ENCODE measurements at places on chromosomes 16 and 17. TPM values are rescaled to one million over a fixed set of nuclear protein-coding genes. Genes with fewer than 3 reads are reported as not detected.

GRCh38 chr16:16150117-16150877 lies 73.0 kb downstream of the ABCC6 start:
- H3K27me3 ChIP-seq, result no peaks in the 10 kb centered on the region
- no peak for DNase-seq
- 0 out of 2 replicates have a peak overlapping the region, but pooled peaks have one; percentile 23 for H3K27ac ChIP-seq
- no peak overlapping the region for H3K4me3 ChIP-seq
- H3K36me3 ChIP-seq, result no peaks in the 10 kb centered on the region
- H3K4me1 ChIP-seq, result peaks cover 3% of the 10 kb centered on the region

The HS3ST3B1 gene
- total RNA-seq, result 13.1 TPM

GRCh38 chr17:61418449-61418848 lies 18.8 kb downstream of the TBX2 start:
- H3K27me3 ChIP-seq, result peaks cover 64% of the 10 kb centered on the region
- H3K4me1 ChIP-seq, result peaks cover 6% of the 10 kb centered on the region
- no peak overlapping the region for H3K27ac ChIP-seq

- peak overlapping the region; percentile 84 for H3K4me3 ChIP-seq
- peaks cover 36% of the 10 kb centered on the region for H3K4me1 ChIP-seq
- DNase-seq, result no peak
Measured at GRCh38 chr17:34578656-34579016, 746 bp upstream of the TMEM132E start.

The NPIPA5 gene
- 9.1 TPM for total RNA-seq

DNA sequence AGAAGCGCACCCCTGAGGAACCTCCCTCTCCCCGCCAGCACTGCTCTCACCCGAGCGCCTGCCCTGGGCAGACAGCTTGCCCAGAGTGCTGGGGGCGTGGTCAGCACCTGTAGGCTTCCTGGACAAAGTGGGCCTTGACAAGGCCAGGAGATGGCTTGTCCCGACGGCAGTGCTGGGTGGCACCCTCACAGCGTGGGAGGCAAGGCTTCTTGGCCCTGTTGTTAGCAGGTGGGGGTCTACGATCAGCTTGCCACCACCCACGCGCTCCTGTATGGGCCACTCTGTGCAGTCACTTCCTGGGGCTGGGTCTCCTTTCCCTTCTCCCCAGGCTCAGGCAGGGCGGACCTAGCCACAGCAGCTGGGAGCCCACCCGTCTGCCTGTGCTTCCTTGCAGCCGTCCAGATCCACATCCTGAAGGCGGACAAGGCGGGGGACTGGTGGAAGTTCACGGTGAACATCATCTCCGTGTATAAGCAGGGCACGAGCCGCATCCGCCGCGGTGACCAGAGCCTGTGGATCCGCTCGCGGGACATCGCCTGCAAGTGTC lies 218.0 kb downstream of the NTN1 start:
- peak overlapping the region; percentile 66 for H3K4me3 ChIP-seq
- no peaks in the 10 kb centered on the region for H3K36me3 ChIP-seq
- no peak for DNase-seq
- H3K27me3 ChIP-seq, result peaks cover 17% of the 10 kb centered on the region
- H3K27ac ChIP-seq, result no peak overlapping the region
- peaks cover 39% of the 10 kb centered on the region for H3K4me1 ChIP-seq

DNA sequence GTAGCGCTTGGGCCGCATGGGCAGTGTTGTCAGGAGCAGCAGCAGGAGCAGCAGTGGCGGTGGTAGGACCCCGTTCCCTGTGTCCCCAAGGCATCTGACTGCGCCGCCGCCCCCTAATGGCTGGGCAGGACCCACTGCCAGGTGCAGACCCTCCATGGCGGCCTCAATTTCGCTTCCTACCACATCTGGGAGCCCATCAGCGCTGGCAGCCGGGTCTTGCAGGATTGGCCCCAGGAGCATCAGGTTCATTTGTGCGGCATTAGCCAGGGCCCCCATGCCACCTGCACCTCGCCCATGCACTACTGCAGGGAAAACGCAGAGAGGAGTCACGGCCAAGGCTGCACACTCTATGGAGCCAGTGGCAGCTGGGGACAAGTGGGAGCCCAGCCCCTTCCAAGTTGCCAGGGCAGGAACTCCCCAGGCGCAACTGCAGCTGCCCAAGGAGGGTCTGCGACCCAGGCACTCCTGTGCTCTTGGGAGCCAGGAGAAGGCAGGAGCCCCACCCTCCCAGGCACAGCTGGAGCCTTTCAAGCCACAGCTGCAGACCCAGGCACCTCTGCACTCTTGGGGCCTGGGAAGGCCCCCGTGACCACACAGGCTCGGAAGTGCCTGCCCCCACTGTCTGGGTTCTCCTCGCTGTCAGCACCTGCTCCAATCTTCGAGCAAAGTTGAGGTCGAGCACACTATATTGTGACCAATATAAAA lies 594.2 kb downstream of the KCNJ18 start:
- no peak for DNase-seq
- H3K4me3 ChIP-seq, result no peak overlapping the region
- H3K4me1 ChIP-seq, result no peaks in the 10 kb centered on the region
- peaks cover 22% of the 10 kb centered on the region for H3K36me3 ChIP-seq
- H3K27me3 ChIP-seq, result no peaks in the 10 kb centered on the region

DNA sequence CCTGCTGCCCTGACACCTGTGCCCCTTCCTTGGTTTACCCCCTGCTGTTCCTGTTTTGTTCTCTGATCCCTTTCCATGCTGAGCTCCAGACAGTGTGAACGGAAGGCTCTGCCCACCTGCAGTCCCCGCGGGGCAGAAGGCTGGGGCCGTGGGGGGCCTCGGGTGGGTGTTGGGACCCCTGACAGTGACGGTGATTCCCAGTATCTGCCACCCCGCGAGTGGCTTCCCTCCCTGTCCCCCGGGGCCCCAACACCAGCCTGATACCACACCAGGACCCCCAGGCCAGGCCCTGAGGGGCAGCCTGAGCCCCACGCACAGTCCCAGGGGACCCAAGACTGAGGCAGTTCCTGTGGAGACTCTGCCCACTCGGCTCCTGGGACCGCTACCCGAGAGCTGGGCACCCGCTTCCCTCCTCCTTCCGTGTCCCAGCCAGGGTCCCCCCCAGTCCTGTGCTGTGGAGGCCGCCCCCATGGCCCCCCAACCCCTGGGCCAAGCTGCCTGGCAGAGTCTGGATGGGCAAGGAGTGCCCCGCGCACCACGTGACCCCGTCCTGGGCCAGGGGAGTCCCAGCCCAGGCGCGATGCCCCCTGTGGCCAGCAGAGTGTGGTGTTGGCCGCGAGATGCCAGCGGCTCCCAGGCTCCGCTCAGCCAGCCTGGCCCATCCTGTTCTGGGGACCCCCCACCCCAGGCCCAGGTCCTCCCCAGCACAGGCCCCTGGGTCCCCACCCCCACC lies 10.0 kb upstream of the C1QTNF8 start:
- no peak overlapping the region for H3K4me3 ChIP-seq
- no peaks in the 10 kb centered on the region for H3K4me1 ChIP-seq
- peak; percentile 86 for DNase-seq
- no peak overlapping the region for H3K27ac ChIP-seq
- H3K27me3 ChIP-seq, result peaks cover 13% of the 10 kb centered on the region

GRCh38 chr17:71975331-71975801 lies 145.5 kb upstream of the SOX9 start:
- no peak overlapping the region for H3K27ac ChIP-seq
- no peak for DNase-seq
- no peaks in the 10 kb centered on the region for H3K36me3 ChIP-seq
- no peak overlapping the region for H3K4me3 ChIP-seq
- peaks cover 7% of the 10 kb centered on the region for H3K4me1 ChIP-seq

The SEZ6L2 gene
- 64.2 TPM for total RNA-seq

The CD68 gene
- total RNA-seq, result 0.72 TPM

The DPEP3 gene
- 2.7 TPM for total RNA-seq

- no peaks in the 10 kb centered on the region for H3K27me3 ChIP-seq
- H3K36me3 ChIP-seq, result peaks cover 3% of the 10 kb centered on the region
- no peak overlapping the region for H3K27ac ChIP-seq
- peaks cover 6% of the 10 kb centered on the region for H3K4me1 ChIP-seq
- DNase-seq, result no peak
- no peak overlapping the region for H3K4me3 ChIP-seq
Measured at GRCh38 chr16:10770907-10771306, 27.3 kb downstream of the NUBP1 start.

- no peaks in the 10 kb centered on the region for H3K27me3 ChIP-seq
- no peak overlapping the region for H3K4me3 ChIP-seq
- no peak for DNase-seq
- H3K36me3 ChIP-seq, result no peaks in the 10 kb centered on the region
Measured at GRCh38 chr17:70086516-70086915, 11.5 kb downstream of the KCNJ16 start.

The SLC13A2 gene
- not detected for total RNA-seq

DNA sequence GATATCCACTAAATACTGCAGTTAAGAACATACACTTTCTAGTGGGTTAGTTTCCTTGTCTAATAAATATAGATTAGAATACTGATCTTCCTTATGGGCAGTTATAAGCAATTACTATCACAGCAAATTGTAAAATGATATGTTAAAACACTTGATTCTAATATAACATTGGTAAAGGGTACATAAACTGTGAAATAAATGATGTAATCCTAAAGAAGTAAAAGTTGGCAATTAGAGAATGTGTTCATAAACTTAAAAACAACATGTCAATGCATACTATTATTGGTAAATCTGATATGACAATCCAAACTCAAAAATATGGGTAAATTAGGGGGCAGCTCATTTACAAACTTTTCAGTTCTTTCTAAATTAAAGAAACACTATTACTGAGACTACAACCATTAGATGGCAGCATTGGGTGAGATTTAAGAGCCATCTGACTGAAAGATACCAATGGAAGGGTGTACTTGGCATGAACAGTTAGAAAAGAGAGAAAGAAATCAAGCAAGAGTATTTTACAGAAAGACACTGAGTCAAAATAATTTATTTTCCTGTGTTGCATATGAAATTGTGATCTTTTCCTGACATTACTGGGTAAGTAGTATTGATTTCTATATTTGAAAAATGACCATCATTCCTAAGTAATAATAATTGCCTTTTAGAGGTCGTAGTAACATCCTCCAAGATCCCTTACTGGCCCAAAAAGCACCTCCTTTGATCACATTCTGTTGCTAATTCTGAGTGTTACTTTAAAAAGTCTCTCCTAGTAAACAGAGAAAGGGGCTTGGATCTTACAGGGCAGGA lies 119.6 kb downstream of the SPAG9 start:
- no peak overlapping the region for H3K27ac ChIP-seq
- peaks cover 23% of the 10 kb centered on the region for H3K36me3 ChIP-seq
- DNase-seq, result no peak

The TTYH2 gene
- 5.1 TPM for total RNA-seq

DNA sequence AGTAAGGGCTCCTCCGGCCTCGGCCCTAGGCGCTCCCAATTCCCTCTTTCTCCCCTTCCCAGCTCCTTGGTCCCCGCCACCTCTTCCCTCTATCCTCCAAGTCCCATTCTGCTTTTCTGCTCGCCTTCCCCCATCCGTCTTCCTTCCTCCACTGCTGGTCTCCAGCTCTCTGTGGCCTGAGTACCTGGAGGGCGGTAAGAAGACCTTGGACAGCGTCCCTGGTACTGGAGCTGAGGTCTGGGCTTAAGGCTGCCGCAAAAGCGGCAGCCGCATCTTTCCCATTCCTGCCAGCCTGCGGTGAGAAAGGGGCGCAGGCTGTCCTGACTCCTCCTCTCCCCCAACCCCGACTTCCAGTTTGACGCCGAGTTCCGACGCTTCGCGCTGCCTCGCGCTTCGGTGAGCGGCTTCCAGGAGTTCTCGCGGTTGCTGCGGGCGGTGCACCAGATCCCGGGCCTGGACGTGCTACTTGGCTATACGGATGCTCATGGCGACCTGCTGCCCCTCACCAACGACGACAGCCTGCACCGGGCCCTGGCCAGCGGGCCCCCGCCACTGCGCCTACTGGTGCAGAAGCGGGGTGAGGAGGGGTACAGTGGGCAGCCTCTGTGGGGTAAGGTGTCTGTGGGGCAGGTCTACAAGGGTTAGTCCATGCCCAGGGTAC lies 471 bp downstream of the PARD6A start:
- no peaks in the 10 kb centered on the region for H3K36me3 ChIP-seq
- peak; percentile 67 for DNase-seq
- peak overlapping the region; percentile 91 for H3K4me3 ChIP-seq
- peaks cover 22% of the 10 kb centered on the region for H3K4me1 ChIP-seq

Data from WTC11 (cell line).